GM04503 (cell line): ENCODE measurements at places on chromosomes 2 and 18.

DNA sequence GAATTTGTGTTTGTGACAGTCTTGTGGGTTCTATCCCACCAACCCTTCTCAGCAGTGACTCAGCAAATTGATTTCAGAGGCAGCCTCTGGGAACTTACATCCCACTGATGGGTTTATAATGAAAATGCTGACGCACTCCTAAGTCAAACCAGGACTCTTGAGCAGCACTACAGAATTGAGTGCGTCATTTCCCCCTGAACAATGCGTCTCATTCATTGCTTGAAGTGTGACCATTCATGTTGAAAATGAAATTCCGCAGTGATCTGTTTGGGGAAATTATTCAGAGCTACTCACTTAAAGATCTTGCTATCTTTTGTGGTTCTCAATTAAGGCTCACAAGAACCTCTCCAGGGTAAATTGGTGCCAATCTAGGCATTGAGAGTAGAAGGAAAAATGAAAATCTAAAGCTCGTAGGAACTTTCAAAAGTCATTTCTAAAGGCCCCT, 417.7 kb upstream of the SLC14A2 start:
- no peak for DNase-seq

- no peak for DNase-seq
These were observed 66.4 kb downstream of the MCFD2 start for GRCh38 chr2:46849046-46849715.

- DNase-seq: no peak
These were observed 53.3 kb downstream of the MYCN start for GRCh38 chr2:15993666-15994065.

- DNase-seq: no peak
These were observed 73.7 kb downstream of the CABLES1 start for GRCh38 chr18:23209031-23209430.

DNA sequence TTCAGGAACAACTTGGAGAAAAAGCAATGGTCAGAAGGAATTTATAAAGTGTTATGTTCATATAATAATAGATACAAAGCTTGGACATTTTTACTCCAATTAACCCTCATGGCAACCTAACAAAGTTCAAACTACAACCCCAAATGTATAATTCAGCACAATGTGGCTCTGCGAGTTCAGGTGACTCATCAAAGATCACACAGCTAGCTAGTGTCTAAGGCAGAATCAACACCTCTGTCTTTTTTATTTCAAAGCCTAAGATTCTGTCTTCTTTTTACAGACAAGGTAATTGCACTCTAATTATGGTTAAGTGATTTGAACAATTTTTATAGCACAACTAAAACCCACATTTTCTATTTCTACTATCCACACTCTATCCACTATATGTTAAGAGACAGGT, 90.5 kb downstream of the CHST9 start:
- no peak for DNase-seq

GRCh38 chr2:144414324-144414845, 105.5 kb downstream of the ZEB2 start:
- DNase-seq: peak; percentile 92

- DNase-seq: no peak
These were observed 510.6 kb downstream of the SOX11 start for GRCh38 chr2:6202756-6203155.
